ENCODE measurements at places on chromosomes 16 and 17.

- no peak for DNase-seq
Observed at GRCh38 chr16:74766729-74767128, 7.9 kb downstream of the FA2H start.

- no peak for DNase-seq
Observed at GRCh38 chr16:67943619-67944504, at the start of gene LCAT. Gene LCAT (minus strand): TSS chr16:67944120. CDS start chr16:67944101, 19 bp downstream.

- no peak for DNase-seq
Observed at GRCh38 chr16:12425134-12425941, 378.3 kb downstream of the CPPED1 start.

DNA sequence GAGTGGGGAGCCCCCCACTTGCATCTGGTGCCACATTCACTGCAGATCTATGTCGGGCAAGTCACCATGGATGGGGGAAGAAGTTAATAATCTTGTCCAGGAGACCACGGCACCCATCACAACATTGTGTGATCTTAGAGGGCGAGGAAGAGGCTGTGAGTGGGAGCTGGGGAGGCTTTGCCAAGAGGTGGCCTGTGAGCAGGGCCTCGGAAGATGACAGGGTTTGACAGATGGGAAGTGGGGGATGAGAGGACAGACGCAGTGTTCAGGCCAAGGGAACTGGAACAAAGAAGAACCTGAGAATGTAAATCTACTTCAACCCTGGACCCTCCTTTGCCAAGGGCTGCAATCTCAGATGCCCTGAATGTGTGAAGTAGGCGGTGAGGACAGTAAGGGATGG is 12.4 kb downstream of the ACE start:
- DNase-seq: no peak

- DNase-seq: no peak
Observed at GRCh38 chr17:61478790-61479492, 26.7 kb downstream of the TBX4 start.

- DNase-seq: no peak
Observed at GRCh38 chr17:73552300-73553048, 91.8 kb downstream of the SDK2 start.

- no peak for DNase-seq
Observed at GRCh38 chr17:81915331-81915730, 2.6 kb downstream of the SIRT7 start.
